Midbrain (tissue), 1 donor: ENCODE measurements at places on chromosomes 4 and X.
A peak's percentile ranks its signal among the peaks of the same experiment; 100 is the strongest.

GRCh38 chr4:55312489-55313101, 33.4 kb upstream of the SRD5A3 start:
- DNase-seq, result peak; percentile 35

DNA sequence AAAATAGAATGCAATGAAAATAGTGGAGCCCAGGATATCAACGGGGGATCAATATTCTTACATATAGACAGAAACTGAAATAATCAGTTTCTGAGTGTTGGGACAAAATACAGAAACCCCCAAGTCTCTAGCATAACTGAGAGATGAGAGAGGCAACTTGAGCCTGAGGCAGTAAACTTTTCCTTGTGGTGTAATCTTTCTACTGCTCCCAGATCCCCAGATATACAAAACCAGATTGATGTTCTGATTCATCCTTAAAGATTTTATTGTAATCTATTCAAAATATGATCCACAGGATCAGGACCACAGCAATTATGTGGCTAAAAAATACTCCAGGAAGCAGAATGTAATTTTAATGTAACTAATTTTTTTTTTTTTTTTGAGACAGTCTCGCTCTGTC, 2282.6 kb downstream of the ARAP2 start:
- no peak for DNase-seq

- no peak for DNase-seq
Measured at GRCh38 chr4:105257817-105258495, 111.3 kb downstream of the TET2 start.

GRCh38 chrX:128165884-128166408, 113.7 kb upstream of the ACTRT1 start:
- no peak for DNase-seq

GRCh38 chr4:73732759-73733431, 7.5 kb upstream of the CXCL8 start:
- DNase-seq, result no peak

GRCh38 chrX:52424656-52425055, 55.8 kb downstream of the XAGE2 start:
- DNase-seq, result no peak

GRCh38 chrX:8484360-8484949, 19.8 kb downstream of the VCX3B start:
- DNase-seq, result no peak
